ENCODE measurements at places on chromosomes 11 and 22.

DNA sequence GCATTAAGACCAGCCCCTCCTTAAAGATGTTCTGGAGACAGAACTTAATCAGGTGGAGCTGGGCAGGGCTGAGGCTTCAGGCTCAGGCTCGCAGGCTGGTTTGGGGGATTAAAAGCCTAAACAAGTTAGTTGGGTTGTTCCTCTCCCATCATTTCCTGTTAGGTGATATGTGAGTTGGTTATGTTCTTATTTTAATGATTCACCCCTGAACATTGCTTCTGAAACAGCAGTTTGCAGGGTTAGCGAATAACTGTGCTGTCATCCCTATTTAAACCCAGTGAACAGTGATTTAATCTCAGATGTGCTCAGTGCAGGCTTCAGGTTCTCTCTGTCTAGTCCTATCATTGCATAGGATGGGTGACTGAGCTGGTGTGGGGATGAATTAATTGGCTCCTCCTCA is 47.4 kb upstream of the BIRC3 start:
- no peak for DNase-seq

DNA sequence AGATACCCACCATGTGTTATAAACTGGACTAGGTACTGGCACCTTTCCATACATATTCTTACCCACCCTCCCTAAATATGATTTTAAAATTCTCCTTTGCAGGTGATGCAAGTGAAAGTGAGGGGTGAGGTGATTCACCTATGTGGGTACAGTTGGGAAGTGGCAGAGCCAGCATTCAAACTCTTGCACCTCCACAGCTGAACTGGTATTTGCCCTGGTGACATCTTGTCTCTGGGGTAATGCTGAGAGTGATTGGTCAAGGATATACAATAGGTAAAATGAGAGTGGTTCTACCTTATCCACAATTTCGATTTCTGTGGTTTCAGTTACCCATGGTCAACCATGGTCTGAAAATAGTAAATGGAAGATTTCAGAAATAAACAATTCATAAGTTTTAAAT is 288.2 kb downstream of the MIAT start:
- no peak for DNase-seq

- no peak for DNase-seq
These were observed 731.2 kb upstream of the ANO5 start for GRCh38 chr11:21461701-21462100.

- no peak for DNase-seq
These were observed 127.4 kb upstream of the OPCML start for GRCh38 chr11:133659538-133660201.

DNA sequence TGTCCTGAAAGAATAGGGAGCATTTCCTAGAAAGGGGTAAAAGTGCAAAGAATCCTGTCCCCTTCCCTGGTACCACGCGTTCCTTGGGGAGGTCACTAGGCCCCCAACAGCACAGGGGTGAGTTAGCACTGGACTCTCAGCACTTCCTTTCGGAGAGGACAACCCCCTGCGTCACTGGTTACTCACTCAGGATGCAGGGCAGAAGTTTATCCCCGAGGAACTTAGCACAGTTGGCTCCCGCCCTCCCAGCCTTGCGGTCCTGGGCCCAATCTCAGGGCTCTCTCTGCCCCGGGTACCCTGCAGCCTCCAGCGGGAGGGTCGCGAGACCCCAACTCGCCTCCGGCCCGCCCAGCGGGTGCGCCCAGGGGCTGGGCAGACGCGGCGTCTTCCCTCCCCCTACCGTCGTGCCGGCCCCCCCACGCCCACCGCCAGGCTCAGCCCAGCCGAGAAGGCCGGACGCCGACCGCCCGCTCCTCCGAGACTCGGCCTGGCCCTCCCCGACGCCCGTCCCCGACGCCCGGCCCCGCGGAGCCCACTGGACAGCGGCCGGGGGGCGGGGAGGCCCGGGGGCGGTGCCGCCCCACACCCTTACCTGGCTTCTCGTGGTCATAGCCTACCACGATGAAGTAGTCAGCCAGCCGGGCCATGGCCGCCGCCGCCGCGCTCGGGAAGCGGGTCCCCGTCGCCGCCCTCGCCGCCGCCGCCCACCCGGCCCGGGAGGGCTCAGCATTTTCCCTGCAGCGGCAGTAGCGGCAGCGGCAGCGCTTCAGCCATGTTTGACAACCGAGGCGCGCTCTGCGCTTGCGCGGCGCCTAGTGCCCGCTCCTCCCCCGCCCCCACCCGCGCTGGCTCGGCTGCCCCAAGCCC is at the start of gene SBF2:
Gene SBF2, minus strand, starts transcription at position 797 of the 867 bp plus-strand sequence. Its CDS starts 150 bp downstream, at position 647.
- DNase-seq, result peak; percentile 43

- DNase-seq, result no peak
These were observed 377.2 kb downstream of the MN1 start for GRCh38 chr22:27424319-27424718.

DNA sequence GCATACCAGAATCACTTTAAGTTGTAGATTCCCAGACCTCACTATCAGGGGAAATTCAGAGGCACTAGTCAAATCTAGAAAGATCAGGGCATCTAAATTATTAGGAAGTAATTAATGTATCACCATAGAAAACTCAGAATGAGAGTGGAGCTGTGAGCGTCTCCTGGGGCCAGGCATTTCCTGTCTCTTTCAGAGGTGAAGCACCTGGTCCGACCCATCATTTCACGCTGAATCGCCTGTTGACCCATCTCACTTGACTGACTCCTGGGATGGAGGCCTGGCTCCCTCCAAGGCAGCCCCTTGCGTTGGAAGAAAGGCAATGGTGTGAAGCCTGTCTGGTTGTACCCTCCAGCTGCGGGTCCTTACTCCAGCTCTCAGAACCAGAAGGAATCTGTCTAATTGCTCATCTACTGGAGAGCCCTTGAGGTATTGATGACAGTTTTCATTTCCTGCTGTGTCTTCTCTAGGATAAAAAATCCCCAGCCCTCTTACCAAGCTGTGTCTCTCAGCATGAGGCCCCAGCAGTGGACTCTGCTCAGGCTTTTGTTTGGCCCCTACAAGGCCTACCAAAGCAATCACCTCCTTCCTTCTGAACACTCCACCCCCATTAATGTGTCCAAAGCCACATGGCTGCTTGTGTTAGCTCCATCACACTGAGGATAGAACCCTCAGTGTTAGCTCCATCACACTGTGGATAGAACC is 93.2 kb upstream of the SYT13 start:
- no peak for DNase-seq

DNA sequence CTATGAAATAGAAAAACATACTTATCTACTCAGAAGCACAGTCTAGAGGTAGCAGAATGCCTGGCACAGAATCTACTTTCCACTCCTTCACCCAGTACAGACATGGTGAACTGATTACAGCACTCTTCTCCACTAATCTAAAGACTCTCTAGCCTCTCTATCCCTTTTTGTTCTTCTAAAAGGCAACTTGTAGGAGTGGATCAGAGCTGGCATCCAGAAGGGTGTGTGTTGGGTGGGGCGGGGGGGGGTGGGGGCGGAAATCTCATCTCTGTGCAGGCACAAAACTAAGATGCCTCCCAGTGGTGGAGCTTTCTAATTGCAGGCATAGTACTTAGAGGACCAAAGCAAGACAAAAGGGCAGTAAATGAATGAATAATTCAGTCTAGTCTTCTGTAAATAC is 11.5 kb upstream of the EMID1 start:
- DNase-seq, result no peak

- DNase-seq, result no peak
These were observed 1.6 kb downstream of the RNF141 start for GRCh38 chr11:10539339-10539738.

DNA sequence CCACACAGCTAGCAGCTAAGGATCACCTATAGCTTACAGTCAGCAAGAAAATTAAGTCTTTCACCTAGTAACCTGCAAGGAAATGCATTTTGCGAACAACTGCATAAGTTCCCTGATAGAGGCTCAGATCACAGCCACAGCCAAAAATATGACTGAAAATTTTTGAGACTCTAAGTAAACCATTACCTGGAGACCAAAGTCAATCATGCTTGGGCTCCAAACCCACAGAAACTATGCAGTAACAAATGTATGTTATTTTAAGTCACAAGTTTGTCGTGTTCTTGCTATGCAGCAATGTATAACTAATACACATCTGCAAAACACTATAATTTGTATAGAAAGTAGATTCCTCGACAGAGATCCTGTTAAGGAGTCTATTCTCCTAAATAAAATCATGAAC is 1025.7 kb upstream of the RAG2 start:
- no peak for DNase-seq

GRCh38 chr11:46122945-46123715 is 1.9 kb upstream of the PHF21A start:
- no peak for DNase-seq

DNA sequence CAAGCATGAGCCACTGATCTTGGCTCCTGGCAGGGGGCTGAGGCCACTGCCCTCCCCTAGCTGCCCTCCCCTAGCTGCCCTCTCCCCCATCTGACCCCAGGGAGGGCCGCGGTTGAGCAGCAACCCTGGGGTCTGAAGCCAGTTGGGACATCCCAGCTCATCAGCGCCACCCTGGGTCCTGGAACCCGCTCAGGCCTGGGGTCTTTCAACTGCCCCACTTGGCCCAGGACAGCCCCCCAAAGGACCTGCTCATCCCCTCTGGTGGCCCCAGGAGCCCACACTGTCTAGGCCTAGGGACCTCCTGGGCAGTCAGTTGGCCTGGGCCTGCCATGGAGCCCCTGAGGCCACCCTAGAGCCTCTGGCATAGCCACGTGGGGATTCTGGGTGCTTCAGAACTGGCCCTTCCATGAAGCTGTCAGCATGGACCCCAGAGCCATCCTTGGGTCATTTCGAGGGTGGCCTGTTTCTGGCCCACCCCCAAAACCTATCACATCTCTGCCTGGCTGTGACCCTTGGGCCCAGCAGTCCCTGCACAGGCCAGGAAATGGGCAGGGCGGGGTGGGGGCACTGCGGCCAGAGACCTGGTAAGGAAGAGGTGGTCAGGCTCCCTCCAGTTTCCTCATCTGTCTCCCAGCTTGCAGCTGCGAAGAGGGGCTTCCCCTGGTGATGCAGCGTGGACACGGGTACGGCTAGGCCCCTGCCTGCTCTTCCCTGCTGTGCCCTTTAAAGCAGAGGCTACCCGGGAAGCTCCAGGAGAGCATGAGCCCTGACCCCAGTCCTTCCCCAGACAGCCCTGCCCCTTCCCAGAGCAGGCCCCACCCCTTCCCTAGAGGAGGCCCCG is 37.9 kb downstream of the MUC2 start:
- no peak for DNase-seq

DNA sequence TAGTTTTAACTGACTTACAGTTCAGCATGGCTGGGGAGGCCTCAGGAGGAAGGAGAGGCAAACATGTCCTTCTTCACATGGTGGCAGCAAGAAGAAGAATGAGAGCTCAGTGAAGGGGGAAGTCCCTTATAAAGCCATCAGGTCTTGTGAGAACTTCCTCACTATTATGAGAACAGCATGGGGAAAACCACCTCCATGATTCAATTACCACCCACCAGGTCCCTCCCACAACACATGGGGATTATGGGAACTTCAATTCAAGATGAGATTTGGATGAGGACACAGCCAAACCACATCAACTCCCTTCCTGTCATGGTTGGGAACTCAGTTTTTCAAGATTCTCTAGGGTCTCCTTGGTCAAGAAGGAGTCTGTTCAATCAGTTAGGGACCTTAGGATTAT is 432.9 kb upstream of the CNTN5 start:
- DNase-seq, result no peak

DNA sequence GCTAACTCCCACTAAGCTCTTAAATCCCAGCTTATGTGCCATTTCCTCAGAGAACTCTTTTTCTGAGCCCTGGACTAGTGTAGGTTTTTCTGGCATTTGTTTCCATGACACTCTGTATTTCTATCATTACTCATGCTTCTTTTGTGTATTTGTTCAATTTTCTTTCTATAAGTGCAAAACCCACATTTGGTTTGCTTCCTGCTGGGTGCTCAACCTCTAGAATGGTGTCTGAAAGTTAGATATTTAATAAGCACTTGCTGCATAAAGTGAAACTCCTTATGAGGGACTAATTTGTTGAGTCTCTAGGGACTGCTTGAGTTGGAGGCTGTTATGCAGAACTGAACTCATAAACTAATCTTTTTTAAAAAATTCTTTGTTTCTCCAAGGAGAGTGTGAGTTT is 68.6 kb downstream of the SYT9 start:
- no peak for DNase-seq

- DNase-seq, result no peak
These were observed 61.0 kb downstream of the SERGEF start for GRCh38 chr11:17951685-17952388.

GRCh38 chr11:88202498-88202897 is 27.3 kb upstream of the RAB38 start:
- no peak for DNase-seq

GRCh38 chr11:119721129-119722120 is 7.6 kb downstream of the NECTIN1 start:
- DNase-seq, result no peak

DNA sequence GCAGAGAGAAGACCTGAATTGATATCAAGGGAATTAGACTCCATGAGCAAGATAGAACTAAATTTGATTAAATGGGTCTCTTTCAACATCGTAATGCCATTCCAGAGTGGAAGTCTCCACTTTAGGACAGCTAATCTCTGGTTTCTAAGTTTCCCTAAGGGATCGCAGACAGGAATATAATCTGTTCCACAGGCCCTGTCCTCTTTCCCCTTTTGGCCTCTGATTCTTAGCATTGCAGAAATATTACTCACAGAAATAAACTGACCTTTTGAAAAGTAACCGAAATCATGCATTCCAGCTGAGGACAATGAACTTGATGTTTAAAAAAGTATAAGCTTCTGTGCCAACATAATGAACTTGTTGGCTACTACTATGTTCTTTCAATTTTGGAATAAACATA is 227.8 kb downstream of the ETS1 start:
- DNase-seq, result no peak

DNA sequence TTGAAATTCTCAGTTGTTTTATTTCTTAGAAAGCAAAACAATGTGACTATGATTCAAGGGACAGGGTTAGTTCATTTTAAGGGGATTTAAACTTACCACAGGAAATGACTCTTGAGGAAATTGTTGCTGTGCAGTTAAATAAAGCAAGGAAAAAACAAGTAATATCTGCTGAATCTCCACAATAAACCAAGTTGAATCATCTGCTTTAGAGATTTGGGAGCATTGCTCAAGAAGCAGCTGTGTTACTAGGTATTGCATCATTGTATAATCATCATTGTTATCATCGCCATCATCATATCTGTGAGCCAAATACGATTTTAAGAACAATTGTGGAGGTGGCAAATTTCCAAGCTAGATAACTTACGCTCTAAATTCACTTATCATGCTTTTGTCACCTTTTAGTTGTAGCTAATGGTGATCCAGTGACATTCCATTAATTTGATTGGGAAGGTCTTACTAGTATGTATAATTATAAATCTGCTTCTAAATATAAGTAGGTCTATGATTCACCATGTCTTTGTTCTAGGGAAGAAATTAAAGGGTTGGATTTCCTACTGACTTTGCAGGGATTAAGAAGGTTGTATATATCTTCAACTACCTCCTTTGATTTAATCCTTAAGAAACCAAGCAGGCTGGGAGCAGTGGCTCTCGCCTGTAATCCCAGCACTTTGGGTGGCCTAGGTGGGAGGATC is 19.9 kb downstream of the MMP10 start:
- DNase-seq, result no peak

- no peak for DNase-seq
These were observed 34.0 kb upstream of the MMP13 start for GRCh38 chr11:102989379-102990047.

DNA sequence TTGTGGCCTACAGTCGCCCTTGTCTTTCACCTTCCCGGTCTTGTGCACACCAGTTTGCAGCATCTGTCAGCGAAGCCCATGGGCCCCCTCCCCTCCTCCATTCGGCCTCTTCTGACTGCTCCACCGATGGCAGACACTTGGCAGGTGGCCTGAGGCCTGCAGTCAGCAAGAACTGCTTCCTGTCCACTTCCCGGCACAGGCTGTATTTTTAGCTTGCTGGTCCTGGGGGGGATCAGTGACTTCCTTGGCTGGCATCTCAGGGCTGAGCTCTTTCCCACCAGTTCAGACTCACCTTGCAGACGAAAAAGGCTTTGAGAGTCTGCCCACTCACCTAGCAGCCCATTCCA is 106.4 kb downstream of the SYN3 start:
- DNase-seq, result no peak

Data from DMS79 treated with DMSO at 0.1 percent for 48 hours (cell line).